ENCODE measurements at places on chromosomes 1 and 21.

- no peak for DNase-seq
Measured at GRCh38 chr1:177255411-177255810, 84.7 kb downstream of the BRINP2 start.

- DNase-seq, result no peak
Measured at GRCh38 chr1:117606649-117607430, 992 bp downstream of the TENT5C start.

GRCh38 chr1:8397511-8397910 is 79.6 kb downstream of the SLC45A1 start:
- DNase-seq, result no peak

DNA sequence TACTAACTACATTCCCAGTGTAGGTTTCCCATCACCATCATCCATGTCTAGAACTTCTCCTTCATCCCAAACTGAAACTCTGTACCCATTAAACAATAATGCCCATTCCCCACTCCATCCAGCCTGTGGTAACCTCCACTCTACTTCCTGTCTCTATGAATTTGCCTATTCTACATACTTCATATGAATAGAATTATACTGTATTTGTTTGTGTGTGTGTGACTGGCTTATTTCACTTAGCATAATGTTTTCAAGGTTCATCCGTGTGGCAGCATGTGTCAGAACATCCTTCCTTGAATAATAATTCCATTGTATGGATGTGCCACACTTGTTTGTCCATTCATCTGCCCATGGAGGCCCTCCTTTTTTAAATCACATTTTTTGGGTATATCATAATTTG is 35.7 kb downstream of the ATP2B4 start:
- no peak for DNase-seq

DNA sequence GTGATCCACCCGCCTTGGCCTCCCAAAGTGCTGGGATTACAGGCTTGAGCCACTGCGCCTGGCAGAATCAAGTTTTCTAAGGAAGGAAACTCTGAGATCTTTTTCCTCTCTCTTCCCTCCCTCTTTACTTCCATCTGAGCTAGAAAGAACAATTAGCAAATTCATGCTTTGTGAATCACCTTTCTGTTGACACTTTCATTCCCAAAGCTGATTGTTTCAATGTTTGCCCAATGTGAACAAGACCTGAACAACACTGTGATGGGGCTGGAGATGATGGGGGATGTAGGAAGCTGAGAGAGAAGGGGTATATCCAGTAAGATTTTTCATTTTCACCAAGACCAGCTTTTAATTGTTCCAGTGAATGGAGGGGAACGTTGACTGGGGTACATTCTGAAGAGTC is 5.7 kb upstream of the TENT5B start:
- DNase-seq, result no peak

- DNase-seq, result no peak
Measured at GRCh38 chr1:203556047-203556851, 62.3 kb downstream of the OPTC start.

- no peak for DNase-seq
Measured at GRCh38 chr1:78223417-78224215, 177.8 kb downstream of the GIPC2 start.

GRCh38 chr1:161008869-161009510 is 12.0 kb downstream of the F11R start:
- no peak for DNase-seq

DNA sequence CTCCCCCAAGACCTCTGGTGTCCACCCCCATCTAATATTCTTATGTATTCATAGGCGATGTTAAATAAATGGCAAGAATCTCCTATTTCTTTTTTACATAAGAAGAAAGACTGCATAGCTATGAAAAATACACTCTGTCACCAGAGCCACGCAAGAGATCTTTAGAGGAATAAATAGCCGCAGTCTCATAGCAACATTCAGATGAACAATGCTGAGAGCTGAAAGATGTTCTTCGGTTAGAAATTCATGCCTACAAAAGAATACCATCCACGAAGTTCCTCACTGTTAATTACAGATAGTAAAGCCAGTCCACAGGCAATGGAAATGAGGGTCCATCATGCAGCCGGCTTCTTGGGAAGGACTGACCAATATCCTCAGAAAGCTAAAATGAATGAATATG is 76.0 kb upstream of the SOD1 start:
- no peak for DNase-seq

DNA sequence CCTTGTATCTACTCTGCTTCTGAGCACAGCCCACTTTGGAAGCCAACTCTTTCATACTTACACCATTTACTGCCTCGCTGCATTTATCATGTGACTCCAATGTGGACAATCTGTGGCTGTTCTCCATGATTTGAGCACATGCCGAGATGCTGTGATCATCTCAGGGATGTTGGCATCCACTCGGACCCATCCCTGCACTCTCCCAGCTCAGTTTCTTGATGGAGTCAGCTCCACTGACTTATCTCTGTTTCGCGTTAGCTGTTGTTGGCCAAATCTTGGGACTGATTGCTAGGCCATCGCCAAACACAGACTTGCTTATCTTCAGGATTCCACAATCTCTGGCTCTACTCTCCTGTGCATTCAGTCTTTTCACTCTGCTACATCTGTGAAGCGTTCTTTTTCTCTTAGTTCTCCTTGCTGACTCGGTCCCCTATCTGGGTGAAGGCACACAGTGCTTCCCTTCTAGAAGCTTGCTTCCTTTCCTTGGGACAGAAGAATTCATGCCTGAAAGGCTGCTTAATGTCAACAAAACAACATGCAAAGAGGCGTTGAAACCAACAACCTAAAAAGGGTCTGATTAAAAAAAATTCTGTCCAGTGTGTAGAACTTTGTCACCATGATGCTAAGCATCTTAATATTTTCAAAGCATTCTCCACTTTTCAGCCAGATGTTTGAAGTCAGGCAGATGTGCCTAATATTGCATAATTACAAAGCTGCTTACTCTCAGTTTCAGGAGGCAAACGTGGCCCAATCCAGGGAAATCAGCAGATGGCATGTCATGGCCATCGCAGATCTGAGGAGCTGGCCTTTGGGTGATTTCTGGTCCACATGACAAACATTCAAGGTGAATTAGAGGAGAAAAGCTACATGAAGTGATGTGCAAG is 120.7 kb downstream of the NGF start:
- DNase-seq, result no peak

DNA sequence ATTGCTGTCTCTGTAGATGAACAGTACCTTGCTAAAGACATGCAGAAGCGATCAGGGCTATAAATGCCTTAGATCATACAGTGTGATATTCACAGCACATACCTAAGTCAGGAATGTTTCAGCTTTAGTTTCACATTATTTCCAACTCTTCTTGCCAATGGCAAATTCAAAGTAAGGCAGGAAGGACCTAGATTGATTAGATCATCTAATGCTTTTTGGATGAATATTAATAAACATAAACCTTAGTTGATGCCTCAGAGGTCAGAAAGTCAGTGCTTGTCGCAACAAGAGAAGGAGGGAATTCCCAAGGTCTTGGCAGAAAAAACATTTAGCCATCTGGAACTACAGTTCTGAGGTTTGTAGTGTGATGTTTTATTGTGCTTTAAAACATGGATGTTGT is 122.3 kb downstream of the TNFSF18 start:
- no peak for DNase-seq

DNA sequence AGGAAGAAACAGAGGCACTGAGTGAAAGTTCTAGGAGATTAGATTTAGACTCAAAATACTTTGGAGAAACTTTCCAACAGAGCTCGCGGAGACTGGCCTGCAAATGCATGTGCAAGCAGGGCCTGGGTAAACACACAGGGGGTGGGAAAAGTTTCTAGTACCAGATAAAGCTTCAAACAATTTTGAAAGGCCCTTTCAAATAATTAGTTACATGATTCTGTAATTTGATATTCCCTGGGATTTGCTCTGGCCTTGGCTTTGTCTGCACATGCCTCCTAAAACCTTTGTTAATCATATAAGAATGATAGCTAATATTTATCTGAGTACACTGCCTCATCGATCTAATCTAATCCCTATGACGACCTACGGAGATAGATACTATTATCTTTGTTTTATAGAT is 31.3 kb downstream of the VTCN1 start:
- no peak for DNase-seq

DNA sequence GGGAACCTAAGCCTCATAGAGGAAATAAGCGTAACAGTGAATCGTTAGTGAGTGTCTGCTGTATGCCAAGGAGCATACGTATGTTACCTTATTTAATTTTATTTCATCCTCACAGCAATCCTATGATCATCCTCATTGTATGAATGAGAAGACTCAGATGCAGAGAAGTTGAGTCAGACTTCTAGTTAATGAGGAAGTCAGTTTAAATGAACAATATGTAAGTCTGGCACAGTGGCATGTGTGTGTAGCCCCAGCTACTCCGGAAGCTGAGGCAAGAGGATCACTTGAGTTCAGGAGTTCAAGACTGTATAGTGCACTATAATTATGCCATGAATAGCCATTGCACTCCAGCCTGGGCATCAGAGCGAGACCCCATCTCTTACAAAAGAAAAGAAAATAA is 148.0 kb downstream of the ZZZ3 start:
- DNase-seq, result no peak

GRCh38 chr1:221856228-221857093 is 114.6 kb upstream of the DUSP10 start:
- no peak for DNase-seq

DNA sequence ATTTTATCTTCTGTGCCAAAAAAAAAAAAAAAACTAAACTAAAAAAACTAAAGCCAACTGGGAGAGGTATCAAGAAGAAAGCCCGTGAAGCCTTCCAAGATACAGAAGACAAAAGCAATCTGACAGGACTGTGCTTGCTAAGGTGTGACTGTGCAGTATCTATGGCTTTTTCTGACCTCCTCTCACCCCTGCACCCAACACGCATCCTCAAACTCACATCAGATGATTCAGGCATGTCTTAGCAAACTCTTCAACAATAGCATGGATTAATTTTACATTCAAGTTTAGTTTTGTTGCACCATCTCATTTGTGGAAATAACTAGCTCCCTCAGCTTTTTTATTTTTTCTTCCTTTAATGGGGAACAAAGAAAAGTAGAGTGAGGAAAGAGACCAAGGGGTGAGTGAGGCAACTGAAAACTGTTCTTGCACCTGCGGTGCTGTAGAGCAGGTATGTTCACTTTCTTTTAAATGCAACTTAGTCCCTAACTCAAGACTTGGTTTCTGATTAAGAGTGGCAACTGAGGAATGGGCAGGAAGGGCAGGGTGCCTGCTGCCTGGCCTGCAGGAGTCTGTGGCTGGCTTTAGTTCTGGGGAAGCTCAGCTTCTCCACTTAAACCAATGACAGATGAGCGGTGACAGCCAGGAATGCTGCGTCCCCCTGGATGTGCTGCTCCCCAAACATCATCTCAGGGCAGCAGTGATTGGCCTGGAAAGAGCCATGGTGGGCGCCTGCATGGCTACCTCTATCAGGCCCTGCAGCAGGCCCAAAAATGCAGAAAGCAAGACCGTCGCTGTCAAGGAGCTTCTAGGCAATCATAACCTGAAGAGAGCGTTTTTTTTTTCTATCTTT is 71.3 kb upstream of the LRRC8B start:
- no peak for DNase-seq

- no peak for DNase-seq
Measured at GRCh38 chr1:35340519-35340918, 72.0 kb downstream of the ZMYM4 start.

GRCh38 chr1:226092965-226093364 is 30.4 kb downstream of the H3-3A start:
- no peak for DNase-seq

GRCh38 chr1:101089613-101090338 is 64.2 kb upstream of the DPH5 start:
- DNase-seq, result no peak

DNA sequence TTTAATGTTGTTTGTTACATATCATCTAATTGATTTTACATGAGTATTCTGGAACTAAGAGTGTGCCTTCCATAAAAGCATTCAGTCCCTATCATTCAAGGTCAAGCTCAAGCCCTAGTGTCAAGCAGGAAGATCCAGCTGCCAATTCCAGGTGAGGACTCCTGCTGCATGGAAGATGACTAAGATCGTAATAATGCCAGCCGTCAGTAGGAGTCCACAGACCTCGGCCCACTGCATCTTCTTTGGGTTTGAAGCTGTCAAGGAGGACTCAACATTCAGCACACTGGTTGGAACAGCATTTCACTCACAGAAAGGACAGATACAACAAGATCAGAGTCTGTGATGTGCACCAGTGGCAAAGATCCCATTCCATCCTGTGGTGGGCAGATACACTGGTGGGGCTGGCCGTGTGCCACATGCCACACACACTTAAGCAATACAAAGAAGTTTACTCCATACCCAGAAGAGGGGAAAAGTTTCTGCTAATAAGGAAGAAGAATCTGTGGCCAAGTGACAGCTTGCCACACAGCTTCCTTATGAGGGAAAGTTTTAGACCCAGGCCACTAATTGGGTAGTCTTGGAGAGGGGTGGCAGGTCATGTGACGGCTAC is 160.4 kb downstream of the PIK3R3 start:
- DNase-seq, result no peak

DNA sequence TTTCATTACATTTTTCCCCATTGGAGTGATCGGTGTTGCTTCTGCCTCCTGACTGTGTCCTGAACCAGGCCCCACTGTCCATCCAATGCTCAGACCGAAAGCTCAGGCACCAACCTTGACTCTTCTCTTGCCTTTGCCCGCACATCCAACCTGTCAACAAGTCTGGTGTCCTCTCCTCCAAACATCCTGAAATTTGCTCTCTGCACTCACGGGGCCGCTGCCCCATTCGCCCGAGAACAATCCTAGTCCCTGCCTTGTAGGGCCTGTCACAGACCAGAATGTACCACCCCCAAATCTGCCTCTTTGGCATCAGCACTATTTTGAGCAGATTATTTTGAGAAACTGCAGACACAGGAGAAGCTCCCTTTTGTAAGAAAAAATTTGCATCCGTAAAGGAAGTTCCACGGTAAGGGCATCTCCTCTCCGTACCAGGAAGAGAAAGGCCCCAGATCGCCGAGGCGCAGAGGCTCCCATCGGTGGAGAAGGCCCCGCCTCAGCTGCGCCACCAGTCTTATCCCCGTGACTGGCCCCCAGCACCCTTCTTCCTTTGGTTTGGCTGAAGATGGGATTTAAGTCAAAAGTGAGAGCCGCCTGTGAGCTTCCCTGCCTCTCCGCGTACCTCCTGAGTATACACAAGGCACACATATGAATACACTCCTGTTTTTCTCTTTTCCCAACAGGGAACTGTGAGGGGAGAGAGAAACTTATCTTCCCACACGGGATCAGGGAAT is 7.1 kb downstream of the MORN1 start:
- DNase-seq, result no peak

GRCh38 chr1:93102142-93102541 is 23.1 kb downstream of the MTF2 start:
- DNase-seq, result no peak

GRCh38 chr1:16075337-16076030 is 2.0 kb upstream of the FAM131C start:
- no peak for DNase-seq

GRCh38 chr1:24231701-24232100 is 44.6 kb upstream of the IFNLR1 start:
- DNase-seq, result no peak

- no peak for DNase-seq
Measured at GRCh38 chr1:32438136-32438535, 26.7 kb upstream of the ZBTB8B start.
